HT1080 (cell line): ENCODE measurements at places on chromosomes 11 and 22. TPM values are rescaled to one million over a fixed set of nuclear protein-coding genes. Genes with fewer than 3 reads are reported as not detected.
A peak's percentile ranks its signal among the peaks of the same experiment; 100 is the strongest.

Gene GPHA2
- 0.53 TPM in 1 of 2 replicates, not detected in the other for total RNA-seq

- DNase-seq, result no peak
Observed at GRCh38 chr11:75560644-75561043, 1.4 kb upstream of the SERPINH1 start.

DNA sequence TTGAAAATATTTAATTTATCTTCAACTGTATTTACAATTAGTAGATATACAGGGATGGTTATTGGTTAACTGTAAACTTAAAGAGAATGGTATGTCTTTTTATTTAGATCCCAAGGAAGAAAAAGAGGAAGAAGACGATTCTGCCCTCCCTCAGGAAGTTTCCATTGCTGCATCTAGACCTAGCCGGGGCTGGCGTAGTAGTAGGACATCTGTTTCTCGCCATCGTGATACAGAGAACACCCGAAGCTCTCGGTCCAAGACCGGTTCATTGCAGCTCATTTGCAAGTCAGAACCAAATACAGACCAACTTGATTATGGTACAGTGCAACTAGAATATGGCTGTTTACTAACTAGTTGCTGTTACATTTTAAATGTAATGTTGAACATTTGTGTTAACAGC lies 12.7 kb upstream of the CNTF start:
- DNase-seq, result no peak

DNA sequence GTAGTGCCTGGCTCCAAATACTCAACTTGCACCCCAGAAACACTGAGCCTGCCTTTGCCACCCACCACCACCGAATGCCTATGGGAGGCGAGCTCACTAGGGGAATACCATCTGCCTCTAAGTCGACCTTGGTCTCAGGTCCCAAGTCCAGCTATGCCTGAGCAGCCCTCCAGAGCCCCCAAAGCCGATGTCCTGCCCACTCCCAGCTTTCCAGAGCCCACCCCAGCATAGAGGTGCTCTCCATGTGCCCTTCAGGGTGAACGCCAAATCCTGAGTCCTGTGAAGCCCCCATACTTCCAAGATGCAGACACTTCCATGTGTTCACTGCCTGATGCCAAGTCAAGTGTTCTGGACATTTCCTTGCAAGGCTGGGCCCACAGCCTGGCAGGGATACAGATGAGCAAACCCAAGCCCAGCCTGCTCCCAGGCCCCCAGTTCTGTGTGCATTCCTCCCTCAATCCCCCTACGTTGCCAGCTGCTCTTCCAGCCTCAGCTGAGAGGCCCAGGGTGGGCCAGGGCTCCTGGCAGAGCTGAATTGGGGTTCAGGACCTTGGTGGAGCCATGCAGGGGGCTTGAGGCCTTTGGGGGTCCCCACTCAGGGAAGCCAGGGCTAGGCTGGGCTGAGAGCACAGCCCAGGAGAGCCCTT lies 2.6 kb upstream of the KMT5B start:
- no peak for DNase-seq

- no peak for DNase-seq
Observed at GRCh38 chr11:103364687-103365086, 255.5 kb downstream of the DYNC2H1 start.

- no peak for DNase-seq
Observed at GRCh38 chr11:120555433-120555773, 43.9 kb downstream of the GRIK4 start.

DNA sequence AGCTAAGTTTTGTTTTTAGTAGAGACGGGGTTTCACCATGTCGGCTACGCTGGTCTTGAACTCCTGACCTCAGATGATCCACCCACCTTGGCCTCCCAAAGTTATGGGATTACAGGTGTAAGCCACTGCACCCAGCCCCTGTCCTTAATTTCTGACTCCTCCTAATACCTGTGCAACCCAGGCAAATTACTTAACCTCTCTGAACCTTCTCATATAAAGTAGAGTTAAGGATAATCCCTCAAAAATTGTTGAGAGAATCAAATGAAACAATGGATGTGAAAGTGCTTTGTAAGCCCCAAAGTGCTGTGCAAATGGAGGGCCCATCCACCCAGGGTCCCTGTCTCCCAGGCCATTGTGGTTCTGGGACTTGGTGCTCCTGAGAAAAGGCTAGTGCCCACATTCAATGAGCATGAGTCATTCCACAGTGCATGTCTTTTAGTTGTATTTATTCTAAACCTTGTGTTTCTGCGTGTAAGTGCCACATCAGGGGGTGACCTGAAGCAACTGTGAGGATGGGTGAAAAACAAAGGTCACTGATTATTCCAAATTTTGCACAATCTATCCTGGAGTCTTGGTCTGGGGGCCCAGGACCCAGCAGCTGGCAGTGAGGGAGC lies 61.4 kb upstream of the PTPRJ start:
- peak; percentile 67 for DNase-seq
